ENCODE measurements at places on chromosomes 2 and 18.
A peak's percentile ranks its signal among the peaks of the same experiment; 100 is the strongest.

GRCh38 chr2:80185091-80185490, 119.5 kb downstream of the LRRTM1 start:
- DNase-seq: no peak

DNA sequence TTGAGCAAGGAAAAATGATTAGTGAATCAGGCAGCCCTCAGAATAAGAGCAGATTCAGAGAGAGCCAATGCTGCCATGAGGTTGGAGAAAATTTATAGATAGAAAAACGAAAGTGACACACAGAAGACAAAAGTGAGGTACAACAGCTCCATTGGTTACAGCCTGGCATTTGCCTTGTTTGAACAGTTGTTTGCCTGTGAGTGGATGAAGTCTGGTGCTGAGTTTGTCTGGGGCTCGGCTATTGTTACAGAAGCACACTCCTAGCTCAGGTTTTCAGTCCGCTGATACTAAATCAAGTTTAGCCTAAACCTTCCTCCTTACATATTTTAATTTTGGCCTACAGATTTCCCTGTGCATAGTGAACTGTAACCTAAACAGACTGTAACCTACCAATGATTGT, 387.8 kb upstream of the RAB12 start:
- no peak for DNase-seq

GRCh38 chr18:26978812-26979341, 113.4 kb upstream of the AQP4 start:
- DNase-seq: no peak

DNA sequence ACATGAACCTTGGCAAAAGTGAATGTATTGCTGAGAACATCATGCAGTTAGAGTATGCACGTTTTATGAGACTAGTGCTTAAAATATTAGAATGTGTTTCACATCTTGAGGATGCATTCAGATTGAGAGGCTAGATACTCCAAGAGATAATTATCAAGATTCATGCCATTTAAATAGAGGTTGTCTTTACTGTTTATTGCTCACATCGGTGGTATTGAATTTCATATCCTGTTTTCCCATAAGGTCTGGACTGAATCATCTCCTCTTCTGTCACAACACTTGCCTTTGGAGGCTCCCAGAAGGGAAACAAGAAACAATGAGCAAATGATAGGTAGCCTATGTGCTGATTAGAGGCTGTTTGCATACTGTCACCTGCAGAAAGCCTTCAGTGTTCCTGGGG, 83.8 kb downstream of the CLHC1 start:
- DNase-seq: no peak

DNA sequence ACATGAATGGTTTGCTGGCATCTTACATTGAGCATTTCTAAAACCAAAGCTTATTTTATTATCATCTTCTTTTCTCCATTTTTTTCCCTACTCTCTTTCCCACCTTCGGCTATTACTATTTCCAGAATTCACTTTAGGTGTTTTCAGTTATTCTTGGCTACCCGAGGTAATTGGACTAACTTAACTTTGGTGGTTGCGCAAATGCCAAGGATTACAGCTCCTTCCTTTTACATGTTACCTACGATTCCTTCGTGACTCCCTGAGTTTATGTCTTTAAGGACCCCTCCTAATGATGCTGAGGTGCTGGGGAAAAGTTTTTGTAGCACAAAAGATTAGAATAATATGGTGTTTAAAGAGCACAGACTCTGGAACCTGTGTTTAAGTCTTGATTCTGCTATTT, 14.3 kb downstream of the KIAA1328 start:
- DNase-seq: no peak

- DNase-seq: no peak
These were observed 980.1 kb upstream of the POU3F3 start for GRCh38 chr2:103873716-103874351.

- no peak for DNase-seq
These were observed 43.2 kb upstream of the SOS1 start for GRCh38 chr2:39164089-39164488.

DNA sequence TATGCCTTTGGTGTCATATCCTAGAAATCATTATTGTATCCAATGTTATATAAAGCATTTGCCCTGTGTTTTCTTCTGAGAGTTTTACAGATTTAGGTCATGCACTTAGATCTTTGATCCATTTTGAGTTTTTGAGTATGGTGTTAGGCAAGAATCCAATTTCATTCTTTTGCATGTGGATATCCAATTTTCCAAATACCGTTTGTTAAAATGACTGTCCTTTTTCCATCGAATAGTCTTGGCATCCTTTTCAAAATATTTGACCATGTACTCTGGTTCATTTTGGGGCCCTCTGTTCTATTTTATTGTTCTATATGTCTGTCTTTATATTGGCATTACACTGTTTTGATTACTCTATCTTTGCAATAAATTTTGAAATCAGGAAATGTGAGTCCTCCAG, 23.8 kb upstream of the KCNJ13 start:
- no peak for DNase-seq

DNA sequence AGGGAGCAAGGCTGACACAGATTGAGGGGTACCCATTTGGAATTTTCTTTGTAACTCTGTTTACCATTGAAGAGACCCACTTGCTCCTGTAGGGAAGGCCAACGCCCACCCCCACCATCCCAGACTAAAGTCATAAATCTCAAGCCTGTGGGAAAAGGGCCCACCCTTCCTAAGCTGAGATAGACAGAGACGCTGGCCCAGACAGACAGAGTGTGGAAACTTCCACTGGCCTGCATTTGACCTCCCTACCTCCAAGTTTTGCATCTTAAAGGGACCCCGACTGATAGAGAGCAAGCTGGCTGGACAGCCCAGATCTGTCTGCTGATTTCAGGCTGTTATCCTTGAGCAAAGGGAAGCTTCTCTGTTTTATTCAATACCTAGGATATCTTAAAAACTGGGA, 48.2 kb upstream of the SLC14A2 start:
- no peak for DNase-seq

- no peak for DNase-seq
These were observed 155.2 kb downstream of the GALNT1 start for GRCh38 chr18:35736696-35737095.

- DNase-seq: no peak
These were observed 186.8 kb upstream of the PGAP1 start for GRCh38 chr2:197113275-197113711.

DNA sequence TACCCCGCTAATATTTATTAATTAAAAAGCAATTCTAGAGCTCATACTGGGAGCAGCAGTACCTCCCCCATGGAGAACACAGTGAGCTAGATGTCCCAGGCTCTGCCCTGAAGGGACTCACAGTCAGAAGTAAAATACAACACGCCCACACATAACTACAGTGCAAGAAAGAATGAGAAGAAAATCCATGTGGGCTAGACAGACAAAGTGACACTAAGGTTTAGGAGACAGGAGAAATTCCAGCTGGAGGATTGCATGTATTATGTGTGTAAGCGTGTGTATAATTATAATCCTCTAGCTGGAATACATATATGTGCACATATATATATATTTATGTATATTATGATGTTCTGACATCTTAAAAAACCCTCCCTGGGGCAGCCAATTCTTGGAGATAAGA, 15.7 kb downstream of the SOWAHC start:
- no peak for DNase-seq

DNA sequence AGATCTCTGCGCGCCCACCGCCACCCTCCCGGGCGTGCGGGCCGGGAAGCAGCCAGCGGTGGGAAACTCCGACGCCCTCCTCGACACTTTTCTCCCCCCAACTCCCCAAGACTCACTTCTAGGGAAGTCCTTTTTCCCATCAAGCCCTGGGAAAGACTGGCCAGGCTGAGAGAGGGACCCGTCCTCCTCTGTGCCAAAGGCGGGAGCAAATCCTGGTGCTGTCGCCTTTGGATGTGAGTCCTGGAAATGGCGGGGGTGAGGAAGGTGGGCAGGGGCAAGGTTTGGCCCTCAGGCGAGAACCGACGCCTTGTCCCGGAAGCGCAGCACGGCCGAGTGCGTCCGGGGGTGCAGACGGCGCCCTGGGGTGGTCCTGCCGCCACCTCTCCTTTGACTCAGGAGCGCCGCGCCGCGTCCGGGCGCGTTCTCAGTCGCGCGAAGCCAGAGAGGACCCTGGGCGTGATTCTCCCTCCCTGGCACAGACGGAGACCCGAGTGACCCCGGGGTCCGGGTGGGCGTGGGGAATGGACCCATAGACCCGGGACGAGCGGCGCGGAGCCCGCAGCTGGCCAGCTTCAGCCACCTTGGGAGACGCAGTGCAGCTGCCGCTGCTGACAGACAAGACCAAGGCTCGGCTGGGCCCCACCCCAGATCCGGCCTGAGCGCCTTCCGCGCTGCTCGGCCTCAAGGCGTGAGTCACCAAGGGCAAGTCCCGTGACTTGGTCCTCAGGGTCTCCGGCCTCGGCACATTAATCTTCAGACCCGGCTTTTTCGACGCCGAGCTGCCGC, 3.5 kb upstream of the LBX2 start:
- peak; percentile 62 for DNase-seq

- DNase-seq: peak; percentile 24
These were observed 33.0 kb downstream of the MAL start for GRCh38 chr2:95058466-95058988.

GRCh38 chr2:15107137-15107536, 454.0 kb downstream of the NBAS start:
- DNase-seq: no peak

GRCh38 chr2:189834059-189834458, 49.8 kb downstream of the PMS1 start:
- DNase-seq: no peak

DNA sequence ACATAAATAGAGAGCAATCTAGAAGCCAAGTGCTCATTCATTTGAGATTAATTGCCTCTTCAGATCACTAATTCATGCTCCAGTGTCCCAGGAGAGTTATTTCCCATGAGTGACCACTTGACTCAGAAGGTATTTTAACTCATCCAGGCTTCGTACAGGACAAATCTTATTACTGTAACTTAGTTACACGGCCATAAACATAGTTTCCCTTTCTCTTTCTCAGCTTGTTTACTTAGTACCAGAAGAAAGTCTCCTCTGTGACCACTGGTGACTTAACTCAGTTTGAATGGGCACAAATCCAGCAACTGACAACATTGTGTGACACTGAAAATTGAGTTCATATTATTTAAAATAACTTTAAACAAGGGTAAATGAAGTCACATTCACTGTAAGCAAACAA, 25.3 kb downstream of the MMADHC start:
- no peak for DNase-seq

- DNase-seq: no peak
These were observed 367.0 kb downstream of the RND3 start for GRCh38 chr2:150120326-150120955.

DNA sequence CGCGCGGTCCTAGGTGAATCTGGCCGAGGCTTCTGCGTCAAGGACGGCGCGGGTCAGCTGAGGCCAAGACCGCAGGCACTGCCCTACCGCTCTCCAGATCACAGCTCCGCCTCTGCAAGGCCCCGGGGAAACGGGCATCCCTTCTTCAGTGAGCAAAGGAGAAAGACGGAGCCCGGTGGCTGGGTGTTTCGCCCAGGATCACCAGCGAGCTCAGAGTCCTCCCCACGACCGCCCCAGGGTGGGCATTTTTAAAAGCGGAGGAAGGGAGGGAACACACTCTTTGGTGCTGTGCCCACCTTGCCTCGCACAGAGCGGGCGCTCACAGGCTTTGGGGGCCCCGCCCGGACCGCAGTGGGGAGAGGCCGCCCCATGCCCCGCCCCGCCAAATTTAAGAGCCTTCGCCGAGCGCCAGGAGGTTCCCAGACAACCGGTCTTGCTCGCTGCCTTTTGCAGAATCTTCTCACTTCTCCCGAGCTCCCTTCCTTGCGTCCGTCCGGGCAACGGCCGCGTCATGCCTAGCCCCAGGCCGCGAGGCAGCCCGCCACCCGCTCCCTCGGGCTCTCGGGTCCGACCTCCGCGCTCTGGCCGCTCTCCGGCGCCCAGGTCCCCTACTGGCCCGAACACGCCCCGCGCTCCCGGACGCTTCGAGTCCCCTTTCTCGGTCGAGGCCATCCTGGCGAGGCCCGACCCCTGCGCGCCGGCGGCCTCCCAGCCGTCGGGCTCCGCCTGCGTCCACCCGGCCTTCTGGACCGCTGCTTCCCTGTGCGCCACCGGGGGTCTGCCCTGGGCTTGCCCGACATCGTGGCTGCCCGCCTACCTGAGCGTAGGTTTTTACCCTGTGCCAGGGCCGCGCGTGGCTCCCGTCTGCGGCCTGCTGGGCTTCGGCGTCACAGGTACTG, at the start of gene NOTO:
NOTO (plus strand) TSS at position 419 of the 899 bp plus-strand sequence; CDS start at position 512, 93 bp downstream.
- no peak for DNase-seq

- DNase-seq: no peak
These were observed 200.0 kb downstream of the ZNF407 start for GRCh38 chr18:74797577-74798151.

- DNase-seq: no peak
These were observed 12.9 kb upstream of the ESPNL start for GRCh38 chr2:238087211-238087610.
